Naive thymus-derived CD8-positive, alpha-beta T cell (primary cell): ENCODE measurements at places on chromosomes 13 and 19. TPM values are rescaled to one million over a fixed set of nuclear protein-coding genes. Genes with fewer than 3 reads are reported as not detected.
A peak's percentile ranks its signal among the peaks of the same experiment; 100 is the strongest.

DNA sequence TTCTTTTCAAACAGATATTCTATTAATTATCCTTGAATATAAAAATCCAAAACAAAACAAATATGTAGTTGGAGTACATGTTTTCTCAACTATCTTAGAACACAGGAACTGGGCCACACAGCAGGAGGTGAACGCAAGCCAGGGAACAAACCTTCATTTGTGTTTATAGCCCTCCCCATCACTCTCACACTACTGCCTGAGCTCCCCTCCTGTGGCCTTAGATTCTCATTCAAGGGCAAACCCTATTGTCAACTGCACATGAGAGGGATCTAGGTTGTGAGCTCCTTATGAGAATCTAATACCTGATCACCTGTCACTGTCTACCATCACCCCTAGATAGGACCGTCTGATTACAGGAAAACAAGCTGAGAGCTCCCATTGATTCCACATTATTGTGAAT is 427.1 kb upstream of the PRR20A start:
- H3K27me3 ChIP-seq: no peaks in the 10 kb centered on the region
- H3K4me1 ChIP-seq: no peaks in the 10 kb centered on the region
- no peak for DNase-seq

DNA sequence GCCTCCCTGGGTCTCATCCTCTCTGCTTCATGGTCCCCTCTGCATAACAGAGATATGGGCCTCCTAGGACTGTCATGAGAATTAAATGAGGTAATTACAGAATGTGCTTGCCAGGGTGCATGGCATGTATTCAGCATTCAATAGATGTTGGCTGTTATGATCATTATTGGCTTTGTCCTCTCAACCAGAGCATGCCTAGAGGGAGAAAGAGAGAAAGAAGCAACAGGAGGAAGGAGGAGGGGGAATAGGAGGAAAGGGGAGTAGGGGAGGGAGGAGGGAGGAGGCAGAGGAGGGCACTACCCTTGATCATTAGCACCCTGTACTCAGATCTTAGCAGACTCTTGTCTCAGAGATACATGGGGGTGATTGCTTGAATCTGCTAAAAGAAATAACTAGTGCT is 41.0 kb upstream of the SIAH3 start:
- H3K27ac ChIP-seq: no peak overlapping the region
- H3K36me3 ChIP-seq: no peaks in the 10 kb centered on the region
- H3K27me3 ChIP-seq: peaks cover 7% of the 10 kb centered on the region
- DNase-seq: no peak

- peaks cover 17% of the 10 kb centered on the region for H3K4me1 ChIP-seq
- H3K4me3 ChIP-seq: peak overlapping the region; percentile 21
- no peak for DNase-seq
- H3K27ac ChIP-seq: peak overlapping the region; percentile 39
Measured at GRCh38 chr13:74193391-74193790, 59.2 kb upstream of the KLF12 start.

DNA sequence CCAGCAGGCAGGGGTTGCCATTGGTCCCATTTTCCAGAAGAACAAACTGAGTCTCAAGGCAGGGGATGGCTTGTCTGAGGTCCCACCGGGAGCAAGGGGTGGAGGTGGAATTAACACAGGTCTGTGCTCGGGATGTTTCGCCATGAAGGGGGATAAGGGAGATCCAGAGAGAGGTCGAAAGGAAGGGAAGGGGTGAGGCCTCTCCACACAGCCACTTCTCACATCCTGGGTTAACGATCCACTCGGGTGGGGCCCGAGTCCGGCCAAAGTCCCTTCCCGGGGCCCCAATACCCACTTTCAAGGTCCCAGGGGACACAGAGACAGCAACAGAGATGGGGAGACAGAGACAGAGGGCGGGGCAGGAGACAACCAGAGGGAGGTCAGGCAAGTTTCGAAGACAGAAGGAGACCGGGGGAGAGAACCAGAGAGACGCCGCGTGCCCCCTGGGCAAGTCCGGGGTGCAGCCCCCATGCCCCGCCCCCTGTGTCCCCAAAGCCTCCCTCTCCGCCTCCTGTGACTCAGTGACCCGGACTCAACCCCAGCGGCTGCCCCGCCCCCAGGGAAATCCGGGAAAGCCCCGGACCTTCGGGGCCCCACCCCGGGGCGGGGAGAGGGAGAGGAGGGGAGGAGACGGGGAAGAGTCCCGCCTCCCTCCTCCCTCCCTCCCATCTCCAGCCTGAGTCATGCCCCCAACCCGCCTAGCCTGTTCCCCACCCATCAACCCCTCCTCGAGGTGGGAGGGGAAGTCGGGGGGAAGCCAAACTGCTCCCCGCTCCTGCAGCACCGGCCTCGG is 1.4 kb upstream of the BCL3 start:
- no peaks in the 10 kb centered on the region for H3K27me3 ChIP-seq
- H3K4me3 ChIP-seq: peak overlapping the region; percentile 94
- DNase-seq: peak; percentile 88
- peak overlapping the region; percentile 94 for H3K27ac ChIP-seq

GRCh38 chr13:98284679-98285078 is 107.6 kb upstream of the RNF113B start:
- no peak for DNase-seq
- no peaks in the 10 kb centered on the region for H3K36me3 ChIP-seq
- no peak overlapping the region for H3K27ac ChIP-seq
- peaks cover 15% of the 10 kb centered on the region for H3K27me3 ChIP-seq
- H3K4me1 ChIP-seq: peaks cover 2% of the 10 kb centered on the region

- no peak overlapping the region for H3K4me3 ChIP-seq
- H3K27ac ChIP-seq: no peak overlapping the region
- H3K4me1 ChIP-seq: peaks cover 9% of the 10 kb centered on the region
- DNase-seq: no peak
Measured at GRCh38 chr19:53957448-53958167, 5.1 kb upstream of the CACNG8 start.

DNA sequence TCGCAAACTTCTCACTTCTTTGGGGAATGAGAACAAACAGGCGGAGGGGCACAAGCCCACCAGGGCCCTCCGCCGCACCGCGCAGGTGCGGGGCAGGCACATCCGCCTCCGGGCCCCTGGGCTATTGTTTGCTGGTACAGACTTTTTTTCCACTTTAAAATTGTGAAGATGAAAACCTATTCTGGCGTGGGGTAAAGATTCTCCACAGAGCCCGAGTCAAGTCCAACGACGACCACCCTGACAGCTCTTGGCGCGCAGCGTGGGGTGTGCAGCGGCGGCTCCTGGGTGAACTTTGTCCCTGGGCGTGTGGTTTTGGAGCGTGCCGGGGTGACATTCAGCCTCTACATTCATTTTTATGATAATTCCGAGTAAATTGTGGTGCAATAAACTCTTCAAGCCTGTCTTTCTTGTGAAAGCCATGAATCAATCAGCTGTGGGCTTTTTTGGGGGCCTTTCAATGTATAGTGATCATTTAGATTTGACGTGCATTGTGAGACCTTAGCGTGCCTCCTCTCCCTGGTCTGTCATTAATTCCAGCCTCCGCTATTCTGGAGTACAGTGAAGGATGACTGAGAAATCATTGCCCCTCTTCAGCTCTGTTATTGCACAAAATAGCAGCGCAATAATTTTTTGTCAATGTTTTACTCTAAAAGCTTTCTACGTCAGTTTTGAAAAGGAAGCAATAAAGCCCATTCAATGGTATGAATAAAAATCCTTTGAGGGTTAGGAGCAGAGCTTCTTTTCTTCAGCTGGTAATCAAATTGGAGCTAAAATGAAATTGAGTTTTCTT is 90.0 kb downstream of the TEX29 start:
- H3K36me3 ChIP-seq: no peaks in the 10 kb centered on the region
- H3K4me3 ChIP-seq: no peak overlapping the region
- H3K4me1 ChIP-seq: no peaks in the 10 kb centered on the region

DNA sequence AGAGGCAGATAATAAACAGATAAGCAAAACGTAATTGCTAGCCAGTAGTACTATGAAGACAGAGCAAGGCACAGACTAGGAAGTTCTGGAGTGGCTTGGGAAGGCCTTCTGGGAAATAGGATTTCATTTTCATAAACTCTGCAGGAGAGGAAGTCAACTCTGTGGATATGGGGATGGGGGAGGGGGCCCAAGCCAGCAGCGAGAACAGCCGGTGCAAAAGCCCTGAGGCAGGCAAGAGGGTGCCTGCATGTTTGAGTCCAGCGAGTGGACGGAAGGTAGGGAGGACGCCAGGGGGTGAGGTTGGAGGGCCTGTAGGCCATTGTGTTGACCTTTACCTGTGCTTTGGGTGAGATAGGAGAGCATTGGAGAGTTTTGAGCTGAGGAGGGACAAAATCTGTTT is 9.0 kb upstream of the ASF1B start:
- H3K4me1 ChIP-seq: peaks cover 55% of the 10 kb centered on the region
- no peaks in the 10 kb centered on the region for H3K27me3 ChIP-seq
- peak overlapping the region; percentile 37 for H3K27ac ChIP-seq
- DNase-seq: no peak
- H3K4me3 ChIP-seq: no peak overlapping the region

DNA sequence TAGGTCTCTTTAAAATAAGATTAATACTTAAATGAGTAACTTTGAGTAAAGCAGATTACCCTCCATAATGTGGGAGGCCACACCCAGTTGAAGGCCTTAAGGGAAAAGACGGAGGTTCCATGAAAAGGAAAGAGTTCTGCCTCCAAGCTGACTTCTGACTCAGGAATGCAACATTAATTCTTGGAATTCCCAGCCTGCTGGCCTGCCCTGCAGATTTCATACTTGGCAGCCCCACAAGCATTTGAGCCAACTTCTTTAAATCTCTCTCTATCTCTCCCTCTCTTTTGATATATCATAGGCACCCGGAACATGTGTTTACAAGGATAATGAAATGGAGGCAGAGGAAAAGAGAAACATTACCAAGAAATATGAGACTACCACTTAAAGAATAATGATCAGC is 902.3 kb upstream of the MIR17HG start:
- no peak overlapping the region for H3K4me3 ChIP-seq
- H3K27ac ChIP-seq: no peak overlapping the region
- no peaks in the 10 kb centered on the region for H3K36me3 ChIP-seq
- DNase-seq: no peak
- no peaks in the 10 kb centered on the region for H3K27me3 ChIP-seq

- H3K27ac ChIP-seq: no peak overlapping the region
- no peak overlapping the region for H3K4me3 ChIP-seq
- no peaks in the 10 kb centered on the region for H3K4me1 ChIP-seq
Measured at GRCh38 chr13:33217256-33217655, 68.3 kb downstream of the STARD13 start.

Gene SKA3
- 0.26 TPM for total RNA-seq

Gene NUMBL
- total RNA-seq: 15.6 TPM

Gene SCAMP4
- total RNA-seq: 20.7 TPM

Gene SIGLEC11
- not detected for total RNA-seq

Gene RETN
- not detected for total RNA-seq

Gene GIPR
- 10.4 TPM for total RNA-seq

Gene TECR
- total RNA-seq: 182 TPM
